ENCODE measurements at places on chromosomes 13 and 19.

DNA sequence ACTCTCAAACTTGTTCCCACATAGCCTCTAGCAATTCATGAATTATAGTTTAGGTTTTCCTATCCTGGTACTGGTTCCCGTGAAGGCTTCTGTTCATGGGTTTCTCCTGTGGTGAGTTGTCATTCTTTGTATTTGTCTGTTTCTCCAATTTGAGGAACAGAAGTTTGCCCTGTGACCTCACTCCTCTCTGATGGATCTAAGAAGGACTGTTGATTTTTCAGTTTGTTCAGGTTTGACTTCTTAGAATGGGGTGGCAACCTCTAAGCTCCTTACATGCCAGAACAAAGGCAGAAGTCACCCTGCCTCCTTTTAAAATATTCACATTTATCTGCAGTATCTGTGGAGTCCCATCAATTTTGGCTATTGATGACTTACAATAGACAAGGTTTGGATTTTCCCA, 354.0 kb downstream of the SPRY2 start:
- DNase-seq: no peak

DNA sequence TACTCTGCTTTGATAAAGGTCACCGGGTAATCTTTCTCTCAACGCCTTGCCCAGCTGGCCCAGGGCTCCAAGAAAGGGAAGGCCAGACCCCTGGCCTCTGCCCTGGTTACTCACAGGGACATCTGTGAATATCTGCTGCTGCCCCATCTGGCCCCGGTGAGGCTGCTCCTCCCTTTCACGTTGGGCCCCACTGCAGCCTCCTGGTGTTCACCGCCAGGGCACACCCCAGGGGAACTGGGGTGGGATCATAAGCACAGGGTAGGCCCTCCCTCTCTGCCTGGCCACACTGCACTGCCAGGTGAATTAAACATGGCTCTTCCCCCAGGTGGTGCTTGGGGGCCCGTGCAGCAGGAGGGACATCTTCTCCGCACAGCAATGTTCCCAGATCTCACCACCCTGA, 12.7 kb downstream of the LAIR1 start:
- no peak for DNase-seq

GRCh38 chr13:85935868-85936467, 136.7 kb upstream of the SLITRK6 start:
- no peak for DNase-seq

DNA sequence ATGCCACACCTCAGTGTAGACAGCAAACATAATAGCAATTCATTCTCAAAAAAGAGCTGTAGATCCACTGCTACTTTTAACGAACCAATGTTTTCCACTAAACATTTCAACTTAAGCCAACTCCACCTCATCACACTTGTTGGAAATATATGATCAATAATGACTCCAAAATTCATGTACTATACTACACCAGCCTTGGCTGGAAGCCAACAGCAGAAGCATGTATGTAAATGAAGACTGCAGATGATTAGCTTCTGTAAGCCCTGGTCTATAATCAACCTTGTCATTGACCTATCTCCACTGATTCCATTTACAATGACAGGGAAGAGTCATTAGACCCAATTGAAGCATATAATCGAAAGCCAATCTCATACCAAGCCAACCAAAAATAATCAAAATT, 71.7 kb downstream of the STK24 start:
- DNase-seq: no peak

DNA sequence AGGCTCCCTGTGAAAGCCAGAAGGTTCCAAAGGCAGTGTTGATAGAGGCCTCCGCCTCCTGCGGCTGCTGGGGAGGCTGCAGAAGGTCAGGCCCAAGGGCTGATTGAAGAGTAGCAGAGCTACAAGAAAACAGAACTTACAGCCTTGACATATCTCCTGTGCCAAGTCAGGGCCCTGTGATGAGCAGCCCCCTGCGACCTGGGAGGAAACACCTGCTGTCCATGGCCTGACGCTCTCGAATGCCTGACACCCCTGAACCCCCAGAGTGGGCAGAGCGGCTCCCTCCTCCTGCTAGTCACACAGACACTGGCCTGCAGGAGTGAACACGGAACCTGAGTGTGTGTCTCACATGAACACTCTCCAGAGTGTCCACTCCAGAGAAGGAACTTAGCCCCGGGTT, 38.2 kb upstream of the TUBGCP3 start:
- no peak for DNase-seq

DNA sequence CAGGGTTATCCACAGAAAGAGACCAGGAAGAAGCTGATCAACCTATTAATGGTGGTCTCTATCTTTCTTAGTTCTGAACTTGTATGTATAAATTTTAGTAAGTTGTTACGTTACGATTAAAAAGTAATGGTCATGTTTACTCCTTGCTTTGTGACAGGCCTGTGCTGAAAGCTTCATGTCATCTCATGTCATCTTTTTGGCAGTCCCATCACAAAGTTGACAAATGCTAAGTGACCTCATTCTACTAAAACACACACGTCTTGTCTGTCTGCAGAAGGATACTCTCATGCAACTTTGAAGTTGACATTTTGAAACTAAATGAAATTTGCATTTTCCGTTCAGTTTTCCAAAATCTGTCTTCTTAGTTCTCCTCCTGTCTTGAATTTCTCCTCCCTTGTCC, 345.9 kb downstream of the DNAJC15 start:
- DNase-seq: no peak
